Hematopoietic multipotent progenitor cell treated with erythropoietin and hydrocortisone succinate and interleukin-3 and kit ligand, for 15 days (in vitro differentiated cells): ENCODE measurements at places on chromosomes 6 and 20.

- DNase-seq = no peak
These were observed 107.6 kb upstream of the KHDRBS2 start for GRCh38 chr6:62393608-62394007.

GRCh38 chr20:35174458-35175216, 2.8 kb downstream of the PROCR start:
- DNase-seq = no peak

- no peak for DNase-seq
These were observed 16.7 kb upstream of the MYCT1 start for GRCh38 chr6:152680879-152681517.

GRCh38 chr6:19842030-19842615, 5.0 kb downstream of the ID4 start:
- DNase-seq = no peak

DNA sequence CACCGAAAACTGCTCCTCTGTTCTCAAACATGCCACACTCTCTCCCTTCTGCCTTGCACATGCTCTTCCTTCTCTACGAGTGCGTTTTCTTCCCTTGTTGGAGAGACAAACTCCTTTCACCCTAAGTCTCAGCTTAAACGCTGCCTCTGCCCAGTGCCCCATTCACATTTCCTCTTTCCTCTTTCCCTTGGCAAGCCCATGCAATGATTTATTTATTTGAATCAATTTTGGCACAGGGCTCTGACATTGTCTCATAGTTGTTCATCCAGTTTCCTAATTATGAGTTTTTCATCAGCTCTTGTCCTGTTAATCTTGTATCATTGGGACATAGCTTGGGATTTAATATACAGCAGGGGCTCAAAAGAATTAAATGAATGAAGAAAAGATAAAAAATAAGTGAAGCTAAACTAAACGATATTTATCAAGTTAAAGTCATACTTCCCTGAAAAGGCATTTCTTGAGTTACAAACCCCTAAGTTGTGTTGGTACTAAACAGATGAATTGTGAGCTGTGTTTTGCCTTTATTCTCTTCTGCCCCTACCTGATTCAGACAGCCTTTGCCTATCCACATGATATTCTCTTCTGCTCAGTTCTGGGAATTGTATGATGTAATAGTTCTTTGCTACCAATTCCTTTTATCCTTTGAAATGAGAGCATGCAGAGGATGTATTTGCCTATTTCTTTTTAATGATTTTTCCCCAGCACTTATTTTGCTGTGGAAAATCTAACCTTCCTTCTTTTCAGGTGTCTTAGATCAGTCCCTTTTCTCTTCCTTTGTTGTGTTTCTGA, 704.4 kb downstream of the UTRN start:
- DNase-seq = no peak

DNA sequence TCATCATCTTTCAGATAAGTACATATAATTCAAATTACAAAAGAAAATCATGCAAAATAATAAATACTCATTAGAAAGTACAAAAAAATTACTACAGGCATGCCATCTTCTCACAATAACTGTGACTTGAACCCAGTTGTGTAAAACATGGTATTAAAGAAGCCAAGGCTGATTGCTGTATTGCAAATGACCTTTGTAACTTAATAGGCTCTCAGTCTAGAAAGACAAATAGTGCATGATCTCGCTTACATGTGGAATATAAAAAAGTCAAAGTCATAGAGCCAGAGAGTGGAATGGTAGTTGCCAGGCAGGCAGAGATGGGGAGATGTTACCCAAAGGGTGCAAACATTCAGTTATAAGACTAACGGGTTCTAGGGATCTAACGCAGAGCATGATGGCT, 626.1 kb downstream of the COL12A1 start:
- DNase-seq = no peak

DNA sequence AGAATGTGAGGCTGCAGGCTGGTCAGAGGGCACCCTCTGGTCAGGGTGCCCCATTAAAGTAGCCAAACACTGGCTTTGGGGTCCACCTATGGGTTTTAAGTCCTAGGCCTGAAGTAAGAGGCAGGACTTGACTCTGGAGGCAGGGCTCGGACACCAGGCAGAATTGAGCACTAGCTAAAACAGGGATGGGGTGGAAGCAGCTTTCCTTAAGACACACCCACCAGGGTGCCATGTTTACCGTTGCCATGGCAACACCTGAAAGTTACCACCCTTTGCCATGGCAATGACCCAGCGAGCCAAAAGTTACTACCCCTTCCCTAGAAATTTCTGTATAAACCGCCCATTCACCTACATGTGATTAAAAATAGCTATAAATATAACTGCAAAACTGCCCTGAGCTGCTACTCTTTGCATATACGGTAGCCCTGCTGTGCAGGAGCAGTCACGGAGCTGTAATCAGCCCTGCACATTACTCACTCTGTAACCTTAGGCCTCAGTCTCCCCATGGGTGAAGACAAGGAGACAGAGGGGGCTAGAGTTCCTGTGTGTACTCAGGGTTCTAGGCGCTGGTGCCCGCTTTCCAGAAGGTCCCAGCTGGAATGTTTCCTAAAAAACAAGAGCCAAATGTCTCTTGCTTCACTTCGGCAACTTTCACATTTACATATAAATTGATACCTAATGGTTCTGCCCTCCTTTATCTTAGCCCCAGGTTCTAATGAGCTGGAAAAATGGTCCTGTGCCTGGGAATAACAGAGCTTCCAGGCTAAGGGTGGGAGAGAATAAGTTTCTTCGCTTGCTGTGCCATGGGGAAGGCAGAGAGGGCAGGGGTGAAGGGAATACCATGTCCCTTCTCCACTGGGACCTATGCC, 27.2 kb upstream of the SRSF6 start:
- DNase-seq = no peak

DNA sequence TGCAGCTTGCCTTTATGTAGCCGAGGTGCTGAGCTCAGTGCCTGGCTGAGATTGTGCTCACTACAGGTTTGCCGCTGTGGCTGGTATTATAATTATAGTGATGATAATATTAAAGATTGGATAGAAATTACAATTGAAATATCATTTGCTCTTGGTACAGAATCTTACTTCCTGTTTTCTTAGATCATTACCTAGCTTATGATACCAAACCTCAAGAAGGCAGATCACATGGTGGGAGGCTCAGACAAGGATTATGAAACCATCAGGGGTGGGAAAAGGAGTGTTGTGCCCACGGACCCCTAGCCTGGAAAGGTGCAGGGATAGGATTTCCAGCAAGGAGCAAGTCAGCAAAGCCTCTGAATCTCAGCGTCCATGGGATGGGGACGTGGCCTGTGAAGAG, 70.6 kb downstream of the IGF2R start:
- DNase-seq = no peak

DNA sequence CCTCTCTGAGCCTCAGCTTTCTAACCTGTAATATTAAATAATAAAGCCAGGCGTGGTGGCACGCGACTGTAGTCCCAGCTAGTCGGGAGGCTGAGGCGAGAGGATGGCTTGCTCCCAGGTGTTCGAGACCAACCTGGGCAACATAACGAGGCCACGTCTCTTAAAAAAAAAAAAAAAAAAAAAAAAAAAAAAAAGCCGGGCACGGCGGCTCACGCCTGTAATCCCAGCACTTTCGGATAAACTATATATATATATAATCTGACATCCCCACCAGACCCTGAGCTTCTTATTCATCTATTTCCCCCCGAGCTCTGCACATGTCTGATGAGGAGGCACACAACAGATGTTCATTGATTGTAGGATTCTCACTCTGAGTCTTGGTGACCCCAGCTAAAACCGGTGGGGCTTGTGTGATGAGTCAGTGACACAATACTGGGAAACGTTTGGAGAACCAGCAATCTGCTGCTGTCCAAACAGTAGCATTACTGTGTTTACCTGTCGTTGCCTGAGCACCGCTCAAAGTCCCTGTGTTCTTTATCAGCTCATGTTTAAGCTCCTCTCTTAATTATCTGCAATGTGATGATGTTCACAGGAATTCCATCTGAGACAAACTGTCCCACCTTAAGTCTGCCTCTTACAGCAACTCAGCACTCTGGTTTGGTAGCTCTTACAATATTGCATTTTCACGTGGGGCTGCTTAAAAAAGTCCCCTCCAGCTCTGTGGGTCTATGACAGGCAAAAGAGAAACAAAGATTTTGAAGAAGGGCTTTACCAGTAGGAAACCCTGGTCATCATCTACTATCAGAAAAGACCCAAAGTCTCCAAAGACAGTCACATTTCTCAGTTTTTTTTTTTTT, 1.0 kb upstream of the SPATA2 start:
- DNase-seq = no peak

DNA sequence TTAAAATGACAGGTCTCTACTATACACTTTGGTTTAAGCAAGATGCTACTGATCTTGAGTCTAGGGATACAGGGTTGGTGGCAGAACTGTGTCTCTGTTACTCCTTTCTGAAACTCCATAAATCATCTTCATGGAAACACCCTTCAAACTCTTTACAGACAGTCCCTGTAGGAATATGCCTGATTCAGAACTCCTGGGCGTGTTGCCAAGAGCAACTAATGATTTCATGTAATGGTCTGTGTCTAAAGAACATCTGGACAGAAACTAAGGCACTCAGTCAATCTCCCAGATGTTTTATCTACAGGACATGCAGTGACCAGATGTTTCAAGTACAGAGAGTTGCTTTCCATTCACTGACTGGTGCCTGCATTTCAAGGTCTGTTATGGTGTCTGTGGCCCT, 464.4 kb upstream of the CHD6 start:
- no peak for DNase-seq

- DNase-seq = no peak
These were observed 54.0 kb upstream of the FAM184A start for GRCh38 chr6:119132261-119132981.

- no peak for DNase-seq
These were observed 17.9 kb downstream of the BPHL start for GRCh38 chr6:3136292-3137011.

- DNase-seq = no peak
These were observed 1129.5 kb upstream of the MAP3K7 start for GRCh38 chr6:91716361-91716760.

GRCh38 chr6:31414771-31415265, 11.4 kb downstream of the MICA start:
- DNase-seq = no peak

DNA sequence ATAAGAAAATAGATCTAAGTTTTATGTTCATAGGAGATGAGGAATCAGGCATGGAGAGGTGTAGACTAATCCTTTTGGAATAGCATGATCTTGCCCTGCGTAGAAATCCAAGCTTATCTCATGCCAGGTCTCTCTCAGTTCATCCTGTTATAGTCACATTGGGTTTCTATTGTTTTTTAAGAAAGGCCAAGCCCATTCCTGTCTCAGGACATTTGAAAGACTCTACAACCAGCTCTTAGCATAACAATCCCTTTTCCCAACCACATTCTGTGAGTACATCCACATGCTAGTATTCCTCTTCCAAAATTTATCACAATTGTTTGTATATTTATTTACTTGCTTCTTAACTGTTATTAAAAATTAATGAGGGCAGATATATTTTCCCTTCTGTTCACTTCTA, 130.3 kb downstream of the MMUT start:
- no peak for DNase-seq

- DNase-seq = no peak
These were observed 4.7 kb downstream of the DNTTIP1 start for GRCh38 chr20:45796337-45797065.
